ENCODE measurements at places on chromosomes 11 and 22.

DNA sequence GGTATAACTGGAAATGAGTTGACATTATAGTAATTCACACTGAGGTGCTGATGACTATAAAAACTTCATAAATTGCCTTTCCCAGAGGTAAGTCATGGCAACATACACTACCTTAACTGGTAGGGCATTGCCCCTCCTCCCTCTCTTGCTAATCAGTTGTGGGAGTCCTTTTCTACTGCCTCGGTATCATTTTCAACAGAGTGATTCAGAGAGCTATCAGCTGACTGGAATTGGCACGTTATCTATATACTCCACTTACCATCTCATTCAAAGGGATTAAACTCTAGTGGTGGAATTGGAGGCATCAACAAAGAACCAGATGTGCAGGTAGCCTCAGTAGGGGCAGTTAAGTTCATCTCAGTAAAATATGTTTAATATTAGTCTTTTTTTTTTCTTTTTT, 8.0 kb upstream of the NUP160 start:
- no peak overlapping the region for H3K27ac ChIP-seq
- H3K4me3 ChIP-seq, result no peak overlapping the region
- H3K27me3 ChIP-seq, result no peaks in the 10 kb centered on the region
- H3K36me3 ChIP-seq, result no peaks in the 10 kb centered on the region
- peaks cover 11% of the 10 kb centered on the region for H3K4me1 ChIP-seq

GRCh38 chr11:13321431-13321830, 43.8 kb downstream of the BMAL1 start:
- no peak for DNase-seq
- H3K27me3 ChIP-seq, result no peaks in the 10 kb centered on the region

DNA sequence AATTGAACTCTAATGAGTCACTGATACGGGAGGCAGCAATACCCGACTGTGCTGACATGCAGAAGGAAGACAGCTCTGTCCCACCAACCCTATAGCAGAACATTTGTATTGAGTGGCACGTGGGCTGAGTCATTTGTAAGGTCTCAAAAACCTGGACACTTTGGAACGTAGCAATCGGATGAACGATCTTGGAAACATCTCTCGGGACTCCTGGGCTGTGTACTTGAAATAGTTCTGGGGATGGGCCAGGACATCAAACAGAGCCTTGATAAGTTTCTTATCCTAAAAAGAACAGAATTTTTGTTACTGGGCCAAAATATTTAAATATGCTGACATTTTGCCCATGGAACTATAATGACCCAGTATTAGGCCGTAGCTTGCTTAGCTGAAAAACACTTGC, 17.1 kb upstream of the NRIP3 start:
- H3K27me3 ChIP-seq, result peaks cover 3% of the 10 kb centered on the region
- DNase-seq, result no peak
- no peaks in the 10 kb centered on the region for H3K36me3 ChIP-seq
- no peak overlapping the region for H3K4me3 ChIP-seq

DNA sequence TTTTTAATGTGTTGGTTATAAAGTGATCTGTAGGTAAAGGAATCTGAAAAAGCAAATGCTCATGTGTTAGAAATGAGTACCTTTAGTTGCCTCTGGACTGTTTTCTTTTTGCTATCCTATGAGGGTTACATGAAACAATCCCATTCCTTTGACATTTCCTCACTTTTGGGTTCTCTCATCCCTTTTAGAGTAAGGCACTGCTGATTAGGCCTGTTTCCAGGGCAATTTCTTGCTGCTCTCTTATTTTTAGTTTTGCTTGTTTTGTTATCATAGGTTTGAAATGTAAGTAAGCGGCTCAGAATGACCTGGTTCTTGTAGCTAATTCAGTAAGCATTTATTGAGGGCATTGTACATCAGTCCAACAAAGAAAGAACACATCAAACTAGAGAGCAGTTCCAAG, 138.9 kb downstream of the DDX10 start:
- no peaks in the 10 kb centered on the region for H3K27me3 ChIP-seq
- no peak overlapping the region for H3K27ac ChIP-seq
- no peaks in the 10 kb centered on the region for H3K36me3 ChIP-seq
- no peak overlapping the region for H3K4me3 ChIP-seq
- DNase-seq, result no peak

DNA sequence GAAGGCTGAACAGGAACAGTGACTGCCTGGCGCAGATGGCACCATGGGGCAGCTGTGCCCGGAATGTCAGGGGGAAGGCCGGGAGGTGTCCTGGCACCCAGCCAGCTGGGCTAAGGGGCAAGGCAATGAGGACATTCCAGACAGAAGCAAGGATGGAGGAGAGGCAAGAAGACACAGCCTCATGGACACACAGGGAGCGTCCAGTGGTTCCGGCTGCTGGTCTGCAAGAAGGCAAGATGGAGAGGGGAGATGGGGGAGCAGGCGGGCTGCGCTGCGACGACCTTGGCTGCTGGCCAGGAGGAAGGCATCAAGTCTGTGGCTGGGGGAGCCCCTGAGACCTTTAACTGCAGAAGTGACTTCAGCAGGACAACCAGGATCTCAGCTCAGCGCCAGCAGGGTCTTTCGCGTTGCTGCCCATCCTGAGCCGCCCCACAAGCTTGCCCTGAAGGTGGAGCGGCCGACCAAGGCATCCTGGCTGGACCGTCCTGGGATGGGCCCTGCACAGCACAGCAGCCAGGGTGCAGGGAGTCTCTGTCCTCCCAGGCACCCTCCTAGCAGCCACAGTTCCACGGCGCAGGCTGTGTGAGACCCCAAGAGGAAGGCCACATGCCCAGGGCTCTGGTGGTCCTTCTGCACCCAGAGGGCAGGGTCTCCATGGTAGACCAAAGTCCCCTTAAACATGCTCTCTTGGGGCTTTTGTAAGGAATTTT, 531.7 kb downstream of the BRD1 start:
- no peak overlapping the region for H3K4me3 ChIP-seq
- no peaks in the 10 kb centered on the region for H3K36me3 ChIP-seq
- no peak overlapping the region for H3K27ac ChIP-seq
- no peak for DNase-seq
- no peaks in the 10 kb centered on the region for H3K27me3 ChIP-seq

DNA sequence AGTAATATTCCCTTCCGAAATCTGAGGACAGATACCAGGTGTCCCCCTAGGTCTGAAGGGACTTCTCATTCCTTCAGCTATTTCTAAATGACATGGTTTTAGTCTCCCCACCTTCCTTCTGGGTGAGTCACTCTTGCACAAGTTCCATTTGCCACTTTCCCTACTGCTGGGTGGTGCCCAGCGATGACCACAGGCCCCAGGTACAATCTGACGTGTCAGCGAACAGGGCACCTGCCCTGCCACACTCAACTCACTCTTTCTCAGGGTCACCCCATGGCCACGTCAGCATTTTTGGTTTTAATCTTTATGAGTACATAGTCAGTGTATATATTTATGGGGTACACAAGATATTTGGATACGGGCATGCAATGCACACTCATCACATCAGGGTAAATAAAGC, 17.2 kb downstream of the POU2AF1 start:
- no peak overlapping the region for H3K4me3 ChIP-seq
- no peak for DNase-seq
- H3K27me3 ChIP-seq, result no peaks in the 10 kb centered on the region
- H3K36me3 ChIP-seq, result no peaks in the 10 kb centered on the region
- no peaks in the 10 kb centered on the region for H3K4me1 ChIP-seq

DNA sequence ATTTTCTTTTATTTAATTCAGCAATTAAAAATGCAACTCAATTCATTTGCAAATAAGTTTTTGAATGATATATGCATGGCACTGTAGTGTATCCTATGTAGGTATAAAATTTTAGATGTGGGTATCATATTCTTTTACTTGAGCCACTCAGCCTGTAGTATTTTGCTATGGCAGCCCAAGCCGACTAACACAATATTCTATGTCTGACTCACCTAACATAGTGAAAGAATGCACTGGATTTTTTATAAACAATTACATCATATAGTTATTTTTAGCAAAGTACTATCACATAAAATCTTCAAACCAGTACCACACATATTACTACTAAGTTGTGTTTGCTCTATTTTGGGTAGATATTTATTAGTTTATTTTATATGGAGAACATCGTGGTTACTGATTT, 21.9 kb upstream of the GRIA4 start:
- H3K27me3 ChIP-seq, result no peaks in the 10 kb centered on the region
- H3K36me3 ChIP-seq, result no peaks in the 10 kb centered on the region
- no peak overlapping the region for H3K4me3 ChIP-seq
- H3K4me1 ChIP-seq, result no peaks in the 10 kb centered on the region
- no peak for DNase-seq
- no peak overlapping the region for H3K27ac ChIP-seq

- no peaks in the 10 kb centered on the region for H3K36me3 ChIP-seq
- H3K27ac ChIP-seq, result no peak overlapping the region
- H3K4me1 ChIP-seq, result no peaks in the 10 kb centered on the region
- no peak for DNase-seq
- H3K27me3 ChIP-seq, result peaks cover 7% of the 10 kb centered on the region
Measured at GRCh38 chr11:134554861-134555260, 142.8 kb upstream of the B3GAT1 start.

- H3K4me1 ChIP-seq, result peaks cover 15% of the 10 kb centered on the region
- H3K4me3 ChIP-seq, result no peak overlapping the region
- H3K36me3 ChIP-seq, result no peaks in the 10 kb centered on the region
- H3K27me3 ChIP-seq, result peaks cover 16% of the 10 kb centered on the region
- H3K27ac ChIP-seq, result no peak overlapping the region
- DNase-seq, result no peak
Measured at GRCh38 chr22:37334859-37335805, 52.8 kb downstream of the CYTH4 start.

DNA sequence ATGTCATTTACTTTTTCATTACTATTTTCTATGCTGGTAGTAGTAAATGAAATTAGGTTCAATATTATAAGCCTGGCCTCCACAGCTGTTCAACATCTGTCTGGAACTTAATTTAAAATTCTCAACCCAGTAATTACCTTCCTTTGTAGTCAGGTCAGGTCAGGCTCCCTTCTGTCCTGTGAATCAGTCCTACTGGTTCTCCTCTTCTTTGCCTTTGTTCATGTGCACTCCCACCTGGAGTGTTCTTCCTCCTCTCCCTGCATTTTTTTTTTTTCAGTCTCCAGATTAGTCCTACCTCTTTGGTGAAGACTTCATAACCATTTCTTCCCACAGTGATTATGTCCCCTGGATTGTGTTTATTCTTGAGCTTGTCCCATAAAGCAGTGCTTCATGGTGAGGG, 67.9 kb downstream of the DKK3 start:
- no peak for DNase-seq
- no peak overlapping the region for H3K4me3 ChIP-seq
- no peaks in the 10 kb centered on the region for H3K27me3 ChIP-seq
- H3K27ac ChIP-seq, result no peak overlapping the region

DNA sequence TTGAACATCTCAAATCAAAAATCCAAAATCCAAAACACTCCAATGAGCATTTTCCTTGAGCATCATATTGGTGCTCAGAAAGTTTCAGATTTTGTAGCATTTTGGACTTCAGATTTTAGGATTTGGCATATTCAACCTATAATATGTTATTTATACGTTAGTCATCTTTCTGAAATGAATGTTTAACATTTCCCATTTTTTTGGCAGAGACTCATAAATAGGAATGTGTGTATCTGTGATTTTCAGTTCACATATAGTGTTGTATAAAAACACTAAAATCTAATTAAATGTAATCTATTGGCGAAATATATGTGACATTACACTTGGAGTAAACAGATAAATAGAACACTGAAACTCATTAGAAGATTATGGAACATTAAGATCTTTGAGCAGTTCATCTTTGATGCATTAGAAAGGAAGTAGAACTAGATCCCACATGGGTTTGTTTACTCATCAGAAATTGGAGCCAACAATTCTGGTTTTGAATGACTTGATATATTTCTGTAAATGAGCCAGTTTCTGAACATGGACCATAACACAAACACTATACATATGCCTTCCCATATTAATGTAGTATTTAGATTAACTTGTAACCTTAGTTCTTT, 153.1 kb downstream of the UVRAG start:
- no peaks in the 10 kb centered on the region for H3K27me3 ChIP-seq
- H3K4me3 ChIP-seq, result no peak overlapping the region
- H3K4me1 ChIP-seq, result no peaks in the 10 kb centered on the region
- H3K36me3 ChIP-seq, result no peaks in the 10 kb centered on the region

DNA sequence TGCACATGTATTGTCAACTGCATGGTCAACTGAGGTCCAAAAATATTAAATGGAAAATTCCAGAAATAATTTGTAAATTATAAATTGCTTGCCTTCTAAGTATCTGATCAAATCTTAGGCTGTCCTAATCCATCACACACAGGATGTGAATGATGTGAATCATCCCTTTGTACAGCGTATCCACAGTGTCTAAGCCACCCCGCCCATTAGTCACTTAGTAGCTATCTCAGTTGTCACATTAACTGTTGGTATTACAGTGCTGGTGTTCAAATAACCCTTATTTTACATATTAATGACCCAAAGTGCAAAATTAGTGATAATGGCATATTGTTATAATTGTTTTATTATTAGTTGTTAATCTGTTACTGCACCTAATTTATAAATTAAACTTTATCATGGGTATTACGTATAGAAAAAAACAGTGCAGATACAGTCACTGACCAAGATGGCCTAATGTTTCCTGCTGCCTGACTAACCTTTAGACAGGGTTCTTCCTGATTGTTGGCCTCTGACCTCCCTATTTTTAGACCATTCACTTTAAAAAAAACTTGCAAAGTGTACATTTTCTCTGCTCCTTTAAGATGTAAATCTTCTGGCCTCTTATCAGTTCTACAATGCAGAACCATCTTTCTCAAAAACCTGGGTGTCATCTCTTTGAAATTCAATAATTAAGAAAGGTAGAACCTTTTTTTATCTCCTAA, 2.9 kb upstream of the SVIP start:
- H3K4me1 ChIP-seq, result peaks cover 11% of the 10 kb centered on the region
- no peaks in the 10 kb centered on the region for H3K36me3 ChIP-seq
- no peak for DNase-seq

DNA sequence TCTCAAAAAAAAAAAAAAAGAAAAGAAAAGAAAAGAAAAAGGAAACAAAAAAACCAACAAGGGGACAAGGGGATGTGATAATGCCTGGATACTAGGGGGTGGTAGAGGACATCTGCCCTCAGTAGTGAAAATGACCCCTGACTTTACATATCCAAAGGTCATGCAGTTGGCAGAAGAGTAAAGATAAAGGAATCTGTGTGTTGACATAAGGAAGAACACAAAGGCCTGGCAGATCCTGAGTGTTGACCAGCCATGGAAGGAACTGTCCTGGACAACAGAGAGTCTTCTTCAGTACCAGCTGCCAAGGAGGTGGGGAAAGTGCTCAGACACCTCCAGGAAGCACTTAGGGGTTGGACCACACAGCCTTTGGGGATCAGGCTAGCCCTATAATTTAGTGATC, 12.6 kb downstream of the SLC43A1 start:
- H3K27me3 ChIP-seq, result no peaks in the 10 kb centered on the region
- peaks cover 21% of the 10 kb centered on the region for H3K36me3 ChIP-seq
- H3K27ac ChIP-seq, result no peak overlapping the region
- no peaks in the 10 kb centered on the region for H3K4me1 ChIP-seq

DNA sequence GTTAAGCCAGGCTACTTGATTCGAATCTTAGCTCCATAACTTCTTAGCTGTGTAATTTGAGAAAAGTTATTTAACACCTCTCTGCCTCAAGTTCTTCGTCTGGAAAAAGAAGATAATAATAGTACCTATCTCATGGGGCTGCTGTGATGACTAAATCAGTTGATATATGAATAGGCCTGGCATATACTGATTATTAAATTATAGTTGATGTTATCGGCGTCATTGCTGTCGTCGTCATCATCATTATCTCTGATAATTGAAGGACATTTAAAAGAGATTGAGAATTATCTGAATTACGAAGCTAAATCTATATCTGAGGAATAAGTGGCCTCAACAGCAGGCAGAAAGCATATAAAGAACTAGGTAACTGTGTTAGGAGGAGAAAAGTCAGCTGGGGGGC, 145.0 kb downstream of the APOL5 start:
- DNase-seq, result no peak
- H3K4me1 ChIP-seq, result no peaks in the 10 kb centered on the region
- no peak overlapping the region for H3K4me3 ChIP-seq
- H3K27ac ChIP-seq, result no peak overlapping the region
- no peaks in the 10 kb centered on the region for H3K27me3 ChIP-seq
- no peaks in the 10 kb centered on the region for H3K36me3 ChIP-seq

Data from T-cell (primary cell).